ENCODE measurements at places on chromosomes 13 and 19.

DNA sequence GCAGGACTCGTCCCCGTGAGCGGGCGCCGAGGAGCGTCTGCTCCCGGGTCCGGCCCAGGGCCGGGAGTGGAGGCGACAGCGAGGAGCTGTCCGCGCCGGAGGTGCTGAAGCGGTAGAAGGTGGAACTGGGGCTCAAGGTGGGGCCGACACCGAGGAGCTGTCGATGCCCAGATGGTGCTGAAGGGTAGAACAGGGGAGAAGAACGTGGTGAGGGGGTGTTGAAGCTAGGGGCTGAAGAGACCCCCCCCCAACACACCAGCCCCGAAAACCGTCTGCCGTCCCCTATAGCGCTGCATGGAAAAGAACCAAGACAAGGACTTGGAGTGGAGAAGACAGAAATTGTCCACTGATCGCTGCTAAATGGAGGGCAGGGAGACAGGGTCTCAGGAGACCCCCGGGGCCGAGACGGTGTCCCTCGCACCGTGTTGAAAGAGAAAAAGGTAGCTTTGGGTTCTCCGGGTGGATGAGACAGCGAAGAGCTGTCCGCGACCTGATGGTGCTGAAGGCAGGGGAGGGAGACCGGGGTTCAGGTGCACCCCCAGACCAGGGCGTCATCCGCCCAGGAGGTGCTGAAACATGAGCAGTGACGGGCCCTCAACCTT, 7.1 kb upstream of the PDE4C start:
- DNase-seq = peak; percentile 50

GRCh38 chr13:79736356-79736755, 255.4 kb downstream of the NDFIP2 start:
- no peak for DNase-seq

- no peak for DNase-seq
Measured at GRCh38 chr19:2354670-2355069, 5.4 kb upstream of the TMPRSS9 start.

- DNase-seq = no peak
Measured at GRCh38 chr13:28582225-28582891, 76.6 kb upstream of the POMP start.

DNA sequence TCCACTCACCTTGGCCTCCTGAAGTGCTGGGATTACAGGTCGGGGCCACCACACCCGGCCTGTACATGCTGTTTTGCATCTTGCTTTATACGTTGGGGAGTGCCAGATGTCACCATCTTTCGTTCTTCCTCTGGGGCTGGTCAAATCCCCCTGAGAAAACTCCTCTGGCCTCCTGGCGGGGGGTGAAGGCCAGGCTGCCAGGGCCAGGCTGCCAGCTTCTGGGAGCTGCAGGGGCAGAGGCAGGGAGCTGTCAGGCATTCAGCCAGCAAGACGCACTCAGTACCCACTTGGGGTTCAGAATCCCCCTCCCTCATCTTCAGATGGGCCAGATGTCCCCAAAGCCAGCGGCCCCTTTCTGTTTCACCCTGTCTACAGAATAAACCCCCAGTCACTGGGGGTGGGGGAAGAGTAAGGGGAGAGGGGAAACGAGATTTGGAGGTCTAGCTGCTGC, 16.1 kb downstream of the ZSWIM9 start:
- DNase-seq = no peak

- peak; percentile 30 for DNase-seq
Measured at GRCh38 chr19:17406046-17406886, 836 bp upstream of the BST2 start.

DNA sequence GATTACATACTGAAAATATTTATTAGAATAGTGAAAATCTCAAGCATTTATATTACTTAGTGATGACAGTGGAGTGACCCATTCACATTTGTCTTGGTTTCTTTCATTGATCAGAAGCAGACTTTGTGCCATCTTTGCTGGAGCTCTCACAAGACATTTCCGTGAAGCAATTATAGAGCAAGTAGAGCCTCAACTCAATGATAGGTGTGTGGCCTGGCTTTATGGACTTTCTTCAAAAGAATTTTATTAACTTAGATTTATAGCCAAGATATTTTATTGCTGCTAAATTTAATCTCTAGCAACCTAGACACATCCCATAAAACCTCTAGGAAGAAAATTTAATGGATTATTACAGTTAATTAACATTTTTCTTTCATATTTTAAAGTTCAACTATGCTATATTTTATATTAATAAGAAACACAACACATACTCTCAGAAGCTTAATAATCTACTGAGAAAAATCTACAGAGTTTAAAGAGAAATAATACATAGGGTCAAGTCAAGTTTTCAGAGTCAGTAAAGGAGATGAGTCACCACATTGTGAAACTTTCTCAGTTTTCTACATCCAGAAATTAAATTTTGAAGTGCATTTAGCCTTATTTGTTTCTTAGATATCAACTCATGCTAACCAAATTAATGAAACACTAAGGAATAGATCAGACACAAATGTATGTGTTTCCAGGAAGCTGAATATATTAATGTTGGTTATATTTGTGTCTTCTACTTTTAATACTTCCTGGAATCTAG, 160.5 kb downstream of the LACC1 start:
- no peak for DNase-seq

DNA sequence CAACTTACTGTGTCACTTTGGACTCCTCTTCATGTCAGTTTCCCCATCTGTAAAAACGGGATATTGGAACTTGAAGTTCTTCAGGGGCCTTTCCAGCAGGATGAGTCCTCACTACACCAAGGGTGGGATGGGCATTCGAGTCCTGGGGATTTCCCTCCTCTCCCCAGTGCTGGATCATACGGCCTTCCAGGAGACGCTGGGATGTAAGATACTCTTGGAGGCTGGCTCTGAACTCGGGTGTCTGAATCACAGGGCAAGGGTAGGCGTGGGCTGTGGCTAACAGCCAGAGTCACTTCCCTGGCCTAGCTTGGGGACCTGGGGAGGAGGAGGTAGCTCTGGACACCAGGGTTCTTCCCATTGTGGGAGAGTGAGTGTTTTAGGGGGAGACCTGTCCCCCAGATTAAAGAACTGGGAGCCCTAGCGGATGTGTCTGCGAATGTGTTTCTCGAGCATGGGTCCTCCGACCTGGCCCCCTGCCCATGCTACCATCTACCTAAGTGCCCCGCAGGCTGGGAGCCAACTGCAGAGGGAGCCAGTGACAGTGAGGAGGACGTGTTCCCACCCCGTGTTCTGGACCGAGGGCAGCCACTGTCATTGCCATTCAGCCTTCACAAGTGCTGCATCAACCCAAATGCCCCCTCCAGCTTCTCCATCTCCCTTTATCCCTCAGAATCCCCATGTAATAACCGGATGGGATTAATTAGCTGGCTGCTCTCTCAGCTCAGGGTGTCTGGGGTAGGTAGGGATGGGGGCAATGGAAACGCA, 2.4 kb upstream of the CYTH2 start:
- no peak for DNase-seq

- DNase-seq = no peak
Measured at GRCh38 chr13:112735791-112736190, 46.0 kb downstream of the ATP11A start.

DNA sequence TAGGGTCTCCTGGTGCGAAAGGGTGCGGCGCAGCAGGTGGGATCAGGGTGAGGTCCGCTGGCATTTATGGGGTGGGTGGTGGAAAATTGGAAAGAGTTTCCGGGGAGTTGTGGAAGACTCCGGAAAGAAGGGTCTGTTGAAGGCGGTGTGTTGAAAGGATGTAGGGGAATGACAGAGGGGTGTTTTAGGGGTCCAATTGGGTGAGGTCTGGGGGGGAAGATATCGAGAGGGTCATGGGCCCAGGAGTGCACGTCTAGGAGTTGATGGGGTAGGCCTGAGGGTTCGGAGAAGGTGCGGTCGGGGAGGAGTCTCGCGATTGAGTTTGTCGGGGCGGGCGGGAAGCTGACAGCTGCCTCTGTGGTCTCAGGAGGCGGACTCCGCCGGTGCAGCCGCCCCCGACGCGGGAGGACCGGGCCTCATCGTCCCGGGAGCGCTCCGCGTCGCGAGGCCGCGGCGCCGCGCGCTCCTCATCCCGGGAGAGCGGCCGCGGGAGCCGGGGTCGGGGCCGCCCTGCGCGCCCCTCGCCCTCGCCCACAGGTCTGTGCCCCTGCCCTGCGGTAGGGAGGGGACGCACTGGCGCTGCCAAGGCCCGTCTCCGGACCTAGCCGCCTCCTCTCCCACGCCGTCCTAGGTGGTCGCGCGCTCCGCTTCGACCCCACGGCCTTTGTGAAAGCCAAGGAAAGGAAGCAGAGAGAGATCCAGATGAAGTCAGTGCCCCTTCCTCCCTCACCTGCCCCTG, 7.0 kb downstream of the PGLYRP1 start:
- peak; percentile 48 for DNase-seq

- DNase-seq = no peak
Measured at GRCh38 chr13:78750735-78751134, 91.8 kb upstream of the OBI1 start.

- DNase-seq = peak; percentile 19
Measured at GRCh38 chr19:1238369-1239303, 831 bp upstream of the CBARP start.

- no peak for DNase-seq
Measured at GRCh38 chr13:27853335-27853734, 61.1 kb downstream of the GSX1 start.

GRCh38 chr13:28049215-28049614, 51.2 kb downstream of the FLT3 start:
- no peak for DNase-seq

GRCh38 chr19:4043401-4043800, 23.3 kb downstream of the ZBTB7A start:
- DNase-seq = no peak

GRCh38 chr19:39814595-39814994, 19.4 kb downstream of the DYRK1B start:
- no peak for DNase-seq

DNA sequence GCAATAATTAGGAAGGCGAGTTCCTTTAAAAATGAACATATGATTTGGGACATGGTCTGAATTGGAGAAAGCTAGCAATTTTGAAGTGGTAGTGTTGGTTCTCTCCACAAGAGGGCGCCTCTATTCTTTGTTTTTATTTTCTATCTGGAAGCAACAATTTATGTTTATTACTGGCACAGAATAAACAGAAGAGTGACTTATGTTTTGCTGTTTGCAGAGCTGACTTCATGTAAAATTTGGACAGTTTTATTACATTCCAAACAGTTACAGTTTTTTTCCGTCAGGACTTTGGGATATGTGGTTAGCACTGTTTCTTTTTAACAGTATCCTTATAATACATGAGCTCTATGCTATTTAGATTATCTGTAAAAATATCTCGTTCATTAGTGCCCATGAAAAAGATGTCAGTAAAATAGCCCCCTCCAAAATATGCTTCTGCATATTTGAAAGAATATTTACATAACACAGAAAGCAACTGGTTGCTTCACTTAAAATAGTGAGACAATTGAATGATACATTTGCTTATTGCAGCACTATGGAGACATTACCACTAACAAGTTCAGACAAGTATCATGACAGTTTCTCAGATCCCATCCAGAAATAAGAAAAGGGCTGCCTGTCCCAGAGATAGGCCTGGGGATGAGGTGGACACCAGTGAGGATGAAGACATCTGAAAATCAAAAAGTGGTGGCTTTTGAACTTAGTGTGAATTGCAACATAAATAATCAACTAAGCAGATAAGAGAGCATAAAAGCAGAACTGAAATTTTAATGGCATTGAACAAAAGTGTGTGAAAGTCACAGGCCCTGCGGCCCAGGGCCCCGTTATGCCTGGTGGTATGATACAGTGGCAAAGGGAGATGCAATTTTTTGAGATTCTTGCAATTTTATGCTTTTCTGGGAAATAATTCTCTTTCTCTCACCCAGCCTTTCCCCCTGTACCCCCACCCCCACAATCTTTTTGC, 32.3 kb upstream of the FGF9 start:
- peak; percentile 62 for DNase-seq

DNA sequence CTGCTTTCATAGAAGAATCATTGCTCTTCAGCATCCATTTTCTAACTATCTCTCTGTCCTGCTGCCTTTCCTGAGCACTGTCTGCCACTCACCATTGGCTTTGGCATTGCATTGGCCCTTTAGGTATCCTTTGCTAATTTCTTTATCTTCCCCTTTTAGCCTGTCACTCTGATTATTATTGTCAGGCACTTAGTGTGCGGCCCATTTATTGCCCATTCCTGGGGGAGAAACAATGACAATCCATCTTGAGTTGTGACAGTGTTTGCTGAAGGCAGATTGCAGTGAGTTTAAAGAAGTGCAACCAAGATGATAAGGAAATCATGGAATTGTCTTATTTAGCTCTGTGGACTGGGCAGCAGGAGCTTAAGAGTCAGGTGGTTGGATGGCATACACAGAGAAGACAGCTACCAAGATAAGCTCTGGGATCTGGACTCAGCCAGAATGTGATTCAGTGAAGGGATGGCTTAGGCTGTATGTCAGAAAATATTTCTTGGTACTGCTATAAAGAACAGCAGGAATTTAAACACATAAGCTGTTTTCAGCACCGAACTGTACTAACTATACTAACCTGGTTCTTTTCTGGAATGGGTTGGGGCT, 25.3 kb downstream of the B3GLCT start:
- DNase-seq = no peak

DNA sequence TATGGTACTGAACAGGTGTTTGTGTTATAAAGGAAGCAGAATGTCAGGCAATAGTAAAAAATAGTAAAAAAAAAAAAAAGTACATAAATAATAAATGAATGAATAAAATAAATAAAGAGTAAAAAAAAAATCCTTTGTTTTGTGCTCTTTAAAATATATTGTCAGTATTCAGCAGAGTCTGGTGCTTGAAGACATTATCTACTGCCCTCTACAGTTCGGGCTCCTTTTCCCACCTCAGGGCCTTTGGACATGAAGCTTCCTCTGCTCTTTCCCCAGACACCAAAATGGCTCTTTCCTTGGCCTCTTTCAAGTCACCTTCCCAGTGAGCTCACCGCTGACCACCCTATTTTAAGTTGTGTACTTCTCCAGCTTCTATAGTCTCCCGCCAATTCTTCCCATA, 137.5 kb downstream of the TNFRSF19 start:
- no peak for DNase-seq

DNA sequence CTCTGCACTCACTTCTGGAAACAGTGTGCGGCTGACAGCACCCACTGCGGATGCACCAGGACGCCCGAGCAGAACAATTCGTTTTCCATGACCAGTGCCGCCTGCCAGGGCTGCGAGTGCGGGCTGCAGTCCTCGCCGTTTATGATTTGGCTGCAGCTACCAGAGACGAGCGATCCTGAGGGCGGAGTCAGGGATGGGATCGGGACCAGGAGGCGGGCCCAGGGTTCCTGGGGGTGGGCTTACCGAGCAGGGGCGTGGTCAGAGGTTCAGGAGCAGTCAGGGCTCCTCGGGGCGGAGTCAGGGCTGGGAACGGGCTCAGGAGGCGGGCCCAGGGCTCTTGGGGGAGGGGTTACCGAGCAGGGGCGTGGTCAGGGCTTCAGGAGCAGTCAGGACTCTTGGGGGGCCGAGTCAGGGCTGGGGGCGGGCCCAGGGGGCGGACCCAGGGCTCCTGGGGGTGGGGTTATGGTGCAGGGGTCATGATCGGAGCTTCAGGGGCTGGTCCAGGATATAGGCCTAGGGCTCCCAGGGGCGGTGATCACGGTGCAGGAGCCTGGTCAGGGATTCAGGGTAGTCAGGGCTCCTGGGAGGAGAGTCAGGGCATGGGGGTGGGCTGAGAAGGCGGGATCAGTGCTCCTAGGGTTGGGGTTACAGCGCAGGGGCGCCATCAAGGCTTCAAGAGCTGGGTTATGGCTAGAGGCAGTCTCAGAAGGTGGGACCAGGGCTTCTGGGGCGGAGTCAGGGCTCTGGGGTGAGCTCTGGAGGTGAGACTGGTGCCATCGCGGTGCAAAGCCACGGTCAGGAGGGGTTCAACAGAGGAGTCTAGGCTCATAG, 1.7 kb downstream of the KLK4 start:
- DNase-seq = peak; percentile 2

Data from CD4-positive, alpha-beta T cell treated with Interleukin-10 for 1 hour (primary cell).